ENCODE measurements at places on chromosomes 1 and 21.

DNA sequence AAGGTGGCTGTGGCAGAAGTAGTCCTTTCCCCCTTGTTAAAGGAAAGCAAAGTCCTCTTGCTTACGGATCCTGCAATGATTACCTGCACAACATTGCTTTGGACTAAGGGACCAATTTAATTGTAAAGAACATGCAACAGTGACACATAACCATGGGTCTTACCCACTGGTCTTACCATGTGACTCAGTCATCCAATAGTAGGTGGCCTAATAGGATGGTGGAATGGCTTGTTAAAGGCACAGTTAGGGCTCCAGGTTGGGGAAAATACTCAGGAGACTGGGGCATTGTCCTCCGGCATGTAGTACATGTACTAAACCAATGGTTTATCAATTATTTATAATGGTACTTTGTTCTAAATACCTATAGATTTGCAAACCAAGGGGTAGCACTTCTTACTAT, 2.1 kb upstream of the YIPF1 start:
- DNase-seq: no peak

DNA sequence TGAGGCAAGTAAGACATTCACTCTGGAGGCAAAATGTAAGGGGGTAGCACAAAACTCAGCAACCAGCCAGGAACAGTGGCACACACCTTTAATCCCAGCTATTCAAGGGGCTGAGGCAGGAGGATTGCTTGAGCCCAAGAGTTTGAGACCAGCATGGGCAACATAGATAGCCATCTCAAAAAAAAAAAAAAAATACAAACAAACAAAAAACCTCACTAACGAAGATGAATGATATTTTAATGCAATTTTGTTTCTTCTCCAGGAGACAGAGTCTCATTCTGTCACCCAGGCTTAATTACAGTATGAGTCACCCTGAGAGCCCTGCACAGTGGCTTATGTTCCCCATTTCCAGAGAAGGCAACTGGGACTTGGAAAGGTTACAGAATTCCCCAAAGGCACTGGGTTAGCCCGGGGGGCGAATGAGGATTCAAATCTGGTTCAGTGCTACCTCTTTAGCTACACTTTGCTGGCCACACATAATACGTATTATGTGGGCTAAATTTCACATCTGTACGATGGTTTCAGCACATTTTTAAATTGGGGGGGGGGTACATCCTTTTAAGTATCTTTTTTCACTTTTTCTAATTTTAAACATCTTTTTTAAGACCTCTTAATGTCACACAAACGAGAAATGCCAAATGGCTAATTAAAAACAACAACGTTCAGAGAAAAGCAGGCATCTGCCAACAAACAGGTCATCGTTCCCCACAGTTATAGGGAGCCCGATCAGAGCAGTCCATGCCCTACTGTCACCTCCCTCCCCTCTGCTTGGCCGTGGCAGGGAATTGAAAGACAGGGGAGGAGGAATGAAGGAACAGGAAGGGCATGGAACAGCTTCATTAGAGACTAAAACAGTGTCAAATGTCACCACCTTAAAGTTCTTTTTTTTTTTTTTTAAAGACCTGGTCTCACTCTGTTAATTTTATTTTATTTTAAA, 3.5 kb downstream of the CELA2A start:
- DNase-seq: no peak

- DNase-seq: no peak
Observed at GRCh38 chr1:39735731-39736130, 3.0 kb upstream of the PPIE start.

DNA sequence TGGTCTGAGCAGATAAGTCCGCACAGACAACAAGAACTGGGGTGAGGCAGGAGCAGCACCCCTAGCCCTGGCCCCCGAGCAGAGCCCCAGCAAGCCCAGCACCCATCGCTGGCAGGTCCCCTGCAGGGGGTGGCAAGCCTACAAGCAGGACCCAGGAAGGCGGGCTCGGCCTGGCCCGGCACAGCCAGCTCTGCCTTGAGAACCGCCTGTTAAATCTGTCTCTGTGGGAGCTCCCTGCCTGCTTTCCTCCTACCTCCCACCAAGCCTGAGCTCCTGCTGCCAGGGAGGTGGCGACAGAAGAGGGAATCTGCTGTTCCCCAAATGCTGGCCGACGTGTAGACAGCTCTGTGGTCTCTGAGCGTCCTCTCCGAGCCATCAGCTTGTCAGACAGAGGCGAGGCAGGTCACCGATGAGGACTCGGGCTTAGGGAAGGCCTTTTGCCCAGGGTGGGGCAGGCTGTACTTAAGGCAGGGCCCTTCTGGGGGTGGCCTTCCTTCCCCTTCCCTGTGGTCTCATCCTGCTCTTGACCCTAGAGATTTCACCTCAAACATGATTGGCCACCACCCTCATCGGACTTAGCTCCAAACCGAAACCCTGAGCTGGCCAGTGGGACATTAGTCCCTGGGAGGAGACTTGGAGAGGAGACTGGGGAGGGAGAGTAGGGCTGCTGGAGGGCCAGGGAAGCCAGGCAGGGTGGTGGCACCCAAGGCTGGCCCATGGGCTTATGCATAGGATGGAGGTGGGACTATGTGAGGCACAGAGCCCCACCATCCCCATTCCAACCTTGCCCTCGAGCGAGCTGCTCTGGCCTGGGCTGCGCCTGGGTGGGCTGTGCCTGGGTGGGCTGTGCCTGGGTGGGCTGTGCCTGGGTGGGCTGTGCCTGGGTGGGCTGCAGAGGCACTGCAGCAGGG, 7.7 kb downstream of the SELENON start:
- no peak for DNase-seq

GRCh38 chr21:42763581-42764442, 110.4 kb downstream of the PDE9A start:
- peak; percentile 15 for DNase-seq

- DNase-seq: no peak
Observed at GRCh38 chr1:46800742-46801141, 1.9 kb downstream of the CYP4B1 start.
